ENCODE measurements at places on chromosomes 12 and 14.

GRCh38 chr14:79516009-79516408 is 695.3 kb downstream of the DIO2 start:
- no peak for DNase-seq

DNA sequence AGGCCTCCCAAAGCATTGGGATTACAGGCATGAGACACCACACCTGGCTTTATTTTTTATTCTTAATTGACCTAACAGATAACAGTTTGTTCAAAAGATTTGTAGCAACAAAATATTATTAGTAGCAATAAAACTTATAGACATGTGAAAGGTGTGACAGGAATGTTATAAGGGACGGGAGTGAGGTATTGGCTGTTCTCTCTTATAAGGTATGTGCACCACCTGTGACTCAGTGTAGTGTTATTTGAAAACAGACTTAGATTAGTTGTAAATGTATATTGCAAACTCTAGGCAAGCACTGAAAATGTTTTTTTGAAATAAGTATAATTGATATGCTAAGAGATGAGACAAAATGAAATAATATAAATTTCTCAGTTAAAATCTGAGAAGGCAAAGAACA is 57.8 kb downstream of the KLRG1 start:
- DNase-seq = no peak

DNA sequence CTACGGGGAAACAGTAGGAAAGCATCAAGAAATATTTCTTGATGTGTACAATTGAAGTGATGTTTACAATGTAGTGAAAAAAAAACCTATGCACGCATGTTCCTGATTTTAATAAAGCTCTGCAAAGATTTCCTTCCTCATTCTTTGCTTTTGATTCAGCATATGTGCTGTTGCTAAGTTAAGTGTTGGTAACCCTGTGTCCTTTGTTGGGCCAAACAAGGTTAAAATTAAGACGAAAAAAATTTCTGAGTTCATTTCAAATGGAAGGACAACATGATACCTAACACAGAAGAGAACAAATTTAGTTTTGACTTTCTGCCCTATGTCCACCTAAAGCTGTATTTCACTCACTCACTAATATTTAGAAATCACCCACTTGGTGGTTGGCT is 62.8 kb downstream of the PPP2R5C start:
- no peak for DNase-seq

- DNase-seq = no peak
Observed at GRCh38 chr12:16385782-16386646, 38.6 kb downstream of the MGST1 start.

- DNase-seq = no peak
Observed at GRCh38 chr12:132489078-132489601, 811 bp upstream of the FBRSL1 start.

All from epithelial cell of prostate (primary cell).